Left kidney (tissue), 8 donors: ENCODE measurements at places on chromosomes 4 and X. TPM values are rescaled to one million over a fixed set of nuclear protein-coding genes. Genes with fewer than 3 reads are reported as not detected.

- DNase-seq, result no peak
These were observed 16.0 kb upstream of the UVSSA start for GRCh38 chr4:1330761-1331590.

DNA sequence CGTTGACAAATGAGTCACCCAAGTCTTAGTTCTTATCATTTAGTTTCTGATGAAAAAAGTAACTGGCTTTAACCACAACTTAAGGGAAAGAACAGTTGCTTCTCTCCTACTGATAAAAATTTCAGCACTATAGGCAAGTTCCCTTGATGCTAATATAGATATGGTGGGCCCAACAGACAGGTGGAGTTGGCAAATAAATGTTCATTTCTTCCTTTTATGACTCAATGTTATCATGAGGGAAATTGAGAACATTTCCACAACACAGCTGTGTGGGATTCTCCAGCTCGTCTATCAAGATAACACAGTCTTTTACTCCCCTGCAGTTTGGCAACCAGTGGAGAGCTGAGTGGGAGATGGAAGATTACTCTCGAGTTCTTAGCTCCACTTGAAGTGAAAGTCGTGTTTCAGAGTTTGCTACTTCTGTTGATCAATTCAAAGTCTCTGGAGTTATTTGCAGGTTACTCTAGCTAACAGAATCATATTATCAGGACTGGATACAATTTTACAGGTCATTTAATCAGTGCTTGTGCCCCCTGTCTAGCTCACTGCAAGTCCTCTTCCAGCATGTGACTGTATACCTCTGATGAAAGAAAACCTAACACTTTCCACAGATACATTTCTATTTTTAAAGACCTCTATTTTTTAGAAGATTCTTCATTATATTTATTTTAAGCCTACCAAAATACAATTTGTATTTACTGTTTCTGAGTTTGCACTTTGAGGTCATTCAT is 270.6 kb upstream of the GK2 start:
- DNase-seq, result no peak

The TTC29 gene
- 2.1 TPM for polyA plus RNA-seq

GRCh38 chrX:63961964-63962363 is 176.9 kb upstream of the ARHGEF9 start:
- no peak for DNase-seq

- DNase-seq, result no peak
These were observed 19.6 kb upstream of the PLXNB3 start for GRCh38 chrX:153744210-153745066.

GRCh38 chr4:173293663-173294062 is 40.5 kb downstream of the HMGB2 start:
- DNase-seq, result no peak

The COL25A1 gene
- polyA plus RNA-seq, result 19.6 TPM

- peak; percentile 42 for DNase-seq
These were observed at the start of gene DMD for GRCh38 chrX:33211356-33212260. DMD (minus strand) TSS chrX:33211549; CDS start chrX:33211312, 237 bp downstream.

DNA sequence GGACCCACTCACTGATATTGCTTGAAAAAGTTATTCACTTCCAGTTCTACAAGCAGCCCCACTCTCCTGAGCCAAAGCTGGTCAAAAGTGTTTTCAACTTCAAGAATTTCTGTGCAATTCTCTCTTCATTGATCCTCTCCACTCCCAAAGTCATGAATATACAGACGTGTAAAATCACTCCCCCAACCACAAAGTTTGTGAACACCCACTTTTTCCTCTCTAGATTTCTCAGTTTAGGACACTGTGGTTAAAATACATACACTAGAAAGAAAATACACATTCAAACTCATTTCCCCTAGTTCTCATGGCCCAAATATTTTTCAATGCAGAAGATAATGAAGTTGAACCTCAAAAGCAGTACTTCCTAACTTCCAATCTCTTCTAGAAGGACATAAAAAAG is 116.3 kb downstream of the MSN start:
- no peak for DNase-seq

The CCNG2 gene
- 155 TPM for polyA plus RNA-seq
